Coronary artery (tissue), 2 donors: ENCODE measurements at places on chromosomes 12 and 14.

DNA sequence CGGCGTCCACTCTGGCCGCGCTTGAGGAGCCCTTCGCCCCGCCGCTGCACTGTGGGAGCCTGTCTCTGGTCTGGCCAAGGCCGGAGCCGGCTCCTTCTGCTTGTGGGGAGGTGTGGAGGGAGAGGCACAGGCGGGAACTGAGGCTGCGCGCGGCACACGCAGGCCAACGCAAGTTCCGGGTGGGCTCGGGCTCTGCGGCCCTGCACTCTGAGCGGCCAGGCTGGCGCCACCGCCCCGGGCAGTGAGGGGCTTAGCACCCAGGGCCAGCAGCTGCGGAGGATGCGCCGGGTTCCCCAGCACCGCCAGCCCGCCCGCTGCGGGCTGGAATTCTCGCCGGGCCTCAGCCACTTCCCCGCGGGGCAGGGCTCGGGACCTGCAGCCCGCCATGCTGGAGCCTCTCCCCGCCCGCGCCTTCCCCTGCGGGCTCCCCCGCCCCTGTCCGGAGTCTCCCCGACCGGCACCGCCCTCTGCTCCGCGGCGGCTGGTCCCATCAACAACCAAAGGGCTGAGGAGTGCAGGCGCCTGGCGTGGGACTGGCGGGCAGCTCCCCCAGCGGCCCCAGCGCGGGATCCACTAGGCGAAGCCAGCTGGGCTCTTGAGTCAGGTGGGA is 921.2 kb upstream of the FOXG1 start:
- DNase-seq, result no peak

DNA sequence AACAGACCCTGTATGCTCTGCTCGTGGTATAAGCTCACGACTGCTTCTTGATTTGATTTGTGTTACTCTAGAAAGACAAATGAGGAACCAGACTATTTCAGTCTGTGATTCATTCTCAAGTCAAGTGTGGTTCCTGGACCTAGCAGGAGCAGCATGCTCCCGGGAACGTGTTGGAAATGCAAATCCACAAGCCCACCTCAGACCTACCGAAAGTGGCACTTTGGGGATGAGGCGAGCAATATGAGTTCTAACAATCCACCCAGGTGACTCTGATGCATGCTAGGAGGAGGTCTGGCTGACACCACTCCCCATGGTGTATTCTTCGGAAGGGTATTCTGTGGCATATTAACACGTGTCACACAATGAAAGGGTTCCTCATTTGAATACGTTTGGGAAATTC is 59.5 kb upstream of the TMX1 start:
- DNase-seq, result no peak

- DNase-seq, result no peak
Observed at GRCh38 chr12:97556302-97556779, 93.7 kb downstream of the RMST start.

DNA sequence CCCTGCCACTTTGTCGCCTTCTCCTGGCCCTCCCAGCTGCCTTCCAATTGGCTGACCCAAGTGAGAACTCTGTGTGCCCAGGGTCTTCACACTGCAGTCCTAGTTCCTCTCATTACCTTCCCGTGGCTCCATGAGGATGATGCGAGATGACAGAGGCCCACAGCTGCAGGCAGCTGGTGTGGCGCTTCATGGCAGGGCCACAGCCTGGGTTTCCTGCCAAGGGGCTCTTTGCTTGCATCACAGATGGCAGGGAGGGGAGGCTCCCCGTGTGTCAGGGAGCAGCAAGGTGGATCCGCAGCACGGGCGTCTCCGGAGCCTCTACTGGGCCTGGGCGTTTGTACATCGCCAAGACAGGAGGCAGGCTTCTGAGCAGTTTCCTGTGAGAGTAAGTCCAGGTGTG is 28.9 kb downstream of the DEGS2 start:
- DNase-seq, result no peak

DNA sequence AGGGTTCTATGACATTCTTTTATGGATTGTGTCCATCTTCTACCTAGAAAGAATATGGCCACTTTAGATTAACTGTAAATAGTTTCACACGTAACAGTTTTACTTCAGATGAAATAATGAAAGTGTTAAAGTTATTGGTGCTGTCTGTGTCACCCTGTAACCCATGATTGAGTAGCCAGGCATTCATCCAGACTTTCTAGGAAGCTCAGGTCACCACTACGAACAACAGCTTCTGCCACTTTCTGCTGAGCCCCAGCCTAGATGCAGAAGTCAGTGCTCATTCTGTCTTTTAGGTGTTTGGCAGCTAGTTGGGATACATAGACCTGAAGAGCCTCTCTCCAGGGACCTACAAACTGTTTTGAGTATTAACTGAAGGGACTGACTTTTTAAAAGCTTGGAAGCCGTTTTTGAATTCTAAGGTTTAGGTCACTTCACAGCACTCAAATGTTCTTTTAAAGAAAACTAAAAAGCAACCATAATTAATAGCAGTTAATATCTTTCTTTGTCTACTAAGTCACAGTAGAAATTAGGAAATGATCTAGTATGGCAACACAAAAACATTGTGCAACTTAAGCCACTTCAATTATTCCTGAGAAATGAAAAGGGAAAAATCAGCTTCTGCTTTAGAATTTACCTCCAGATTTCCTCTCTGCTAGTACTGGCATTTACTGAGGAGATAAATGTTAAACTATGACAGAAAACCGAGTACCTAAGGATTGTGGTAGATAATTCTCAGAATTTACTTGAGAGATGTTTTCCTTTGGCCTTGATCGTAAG is 266.9 kb downstream of the CCDC91 start:
- DNase-seq, result no peak

DNA sequence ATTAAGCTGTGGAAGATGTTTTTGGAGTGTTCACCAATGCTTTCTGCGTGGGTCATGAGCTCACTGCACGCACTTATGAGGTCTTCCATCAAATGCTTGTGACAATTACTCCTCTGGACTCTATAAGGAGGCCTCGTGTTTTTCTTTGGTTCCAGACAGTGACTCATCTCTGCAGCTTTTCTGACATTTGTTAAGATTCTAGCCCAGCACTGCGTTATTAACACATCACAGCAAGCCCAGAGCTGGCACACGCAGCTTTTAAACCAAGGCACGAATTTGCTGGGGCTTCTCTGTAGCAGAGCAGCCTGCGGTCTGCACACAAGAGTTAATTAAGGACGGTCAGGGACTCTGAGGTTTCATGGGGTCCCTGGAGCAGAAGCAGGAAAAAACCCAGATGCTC is 16.9 kb downstream of the MEG3 start:
- no peak for DNase-seq

GRCh38 chr12:109732321-109733305 is 19.0 kb downstream of the FAM222A start:
- no peak for DNase-seq

DNA sequence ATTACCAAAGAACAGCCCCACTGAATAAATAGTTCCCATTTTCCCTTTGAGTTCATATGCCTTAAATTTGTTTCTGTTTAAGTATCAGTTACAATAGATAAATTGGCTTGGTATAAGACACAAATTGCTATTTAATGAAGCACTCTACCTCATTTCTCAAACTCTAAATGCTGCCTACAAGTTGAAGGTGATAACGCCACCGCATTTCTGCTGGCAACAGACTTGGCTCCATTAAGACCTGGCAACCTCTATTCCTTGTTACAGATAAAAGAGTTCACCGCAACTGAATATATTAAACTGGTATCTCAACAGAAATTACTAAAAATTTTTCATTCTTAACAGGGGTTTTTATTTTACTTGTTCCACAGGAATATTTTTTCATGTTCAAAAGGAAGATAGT is 35.6 kb downstream of the GXYLT1 start:
- DNase-seq, result no peak

DNA sequence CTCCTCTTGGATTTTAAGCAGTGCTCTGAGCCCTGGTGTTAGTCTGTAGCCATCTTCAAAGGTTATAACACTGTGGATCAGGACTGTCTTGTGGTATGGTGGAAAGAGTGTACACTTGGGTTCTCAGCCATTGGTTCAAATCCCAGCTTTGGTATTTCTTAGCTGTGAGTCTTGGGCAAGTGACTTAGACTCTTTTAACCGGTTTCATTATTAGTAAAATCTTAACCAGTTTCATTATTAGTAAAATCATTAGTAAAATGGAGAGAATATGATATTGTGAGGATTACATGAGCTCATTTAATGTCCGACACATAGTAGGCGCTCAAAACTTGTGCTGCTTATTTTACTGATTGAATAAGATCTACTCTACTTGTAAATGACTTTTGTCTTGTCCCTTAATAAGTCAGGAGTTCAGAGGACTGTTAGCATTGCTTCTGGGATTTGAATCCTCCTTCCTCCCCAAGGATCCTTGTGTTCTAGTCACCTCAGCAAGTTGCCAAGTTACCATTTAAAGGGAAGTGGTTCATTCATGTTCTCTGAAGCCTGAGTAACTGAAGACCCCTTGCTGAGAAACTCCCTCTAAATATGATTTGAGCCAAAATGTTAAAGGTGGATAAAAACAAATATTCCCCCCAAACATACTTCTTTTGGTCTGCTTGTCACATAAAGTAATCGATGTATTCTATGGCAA is 12.4 kb downstream of the TTLL5 start:
- no peak for DNase-seq
